Central memory CD8-positive, alpha-beta T cell (primary cell): ENCODE measurements at places on chromosomes 12 and 14.

GRCh38 chr14:20988717-20989470 lies 886 bp upstream of the METTL17 start:
- peaks cover 27% of the 10 kb centered on the region for H3K4me1 ChIP-seq
- H3K36me3 ChIP-seq, result peaks cover 24% of the 10 kb centered on the region
- no peak overlapping the region for H3K27ac ChIP-seq
- no peak for DNase-seq

DNA sequence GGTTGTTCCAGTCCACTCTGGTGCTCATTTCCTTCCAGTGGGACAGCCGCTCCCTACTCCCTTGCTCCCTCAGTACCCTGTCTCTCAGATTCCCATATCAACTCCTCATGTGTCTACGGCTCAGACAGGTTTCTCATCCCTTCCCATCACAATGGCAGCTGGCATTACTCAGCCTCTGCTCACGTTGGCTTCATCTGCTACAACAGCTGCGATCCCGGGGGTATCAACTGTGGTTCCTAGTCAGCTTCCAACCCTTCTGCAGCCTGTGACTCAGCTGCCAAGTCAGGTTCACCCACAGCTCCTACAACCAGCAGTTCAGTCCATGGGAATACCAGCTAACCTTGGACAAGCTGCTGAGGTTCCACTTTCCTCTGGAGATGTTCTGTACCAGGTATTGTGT lies 69.9 kb downstream of the RAD52 start:
- peaks cover 5% of the 10 kb centered on the region for H3K4me1 ChIP-seq
- no peak for DNase-seq
- no peak overlapping the region for H3K4me3 ChIP-seq
- H3K27ac ChIP-seq, result no peak overlapping the region

DNA sequence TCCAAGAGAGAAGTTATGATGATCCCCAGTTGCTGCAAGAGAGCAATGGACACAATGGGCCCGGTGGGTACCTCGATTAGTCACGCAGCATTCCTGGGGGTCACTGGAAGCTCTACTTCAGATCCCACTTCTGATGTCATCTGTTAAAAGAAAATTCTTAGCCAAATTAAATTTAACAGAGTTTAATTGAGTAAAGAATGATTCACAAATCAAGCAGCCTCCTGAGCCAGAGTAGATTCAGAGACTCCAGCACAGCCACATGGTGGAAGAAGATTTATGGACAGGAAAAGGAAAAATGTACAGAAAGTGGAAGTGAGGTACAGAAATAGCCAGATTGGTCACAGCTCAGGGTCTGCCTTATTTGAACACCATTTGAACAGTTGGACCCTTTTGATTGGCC lies 107.5 kb downstream of the SPTSSA start:
- H3K4me3 ChIP-seq, result no peak overlapping the region
- no peak for DNase-seq
- H3K4me1 ChIP-seq, result no peaks in the 10 kb centered on the region
- no peak overlapping the region for H3K27ac ChIP-seq
- no peaks in the 10 kb centered on the region for H3K36me3 ChIP-seq
- no peaks in the 10 kb centered on the region for H3K27me3 ChIP-seq

DNA sequence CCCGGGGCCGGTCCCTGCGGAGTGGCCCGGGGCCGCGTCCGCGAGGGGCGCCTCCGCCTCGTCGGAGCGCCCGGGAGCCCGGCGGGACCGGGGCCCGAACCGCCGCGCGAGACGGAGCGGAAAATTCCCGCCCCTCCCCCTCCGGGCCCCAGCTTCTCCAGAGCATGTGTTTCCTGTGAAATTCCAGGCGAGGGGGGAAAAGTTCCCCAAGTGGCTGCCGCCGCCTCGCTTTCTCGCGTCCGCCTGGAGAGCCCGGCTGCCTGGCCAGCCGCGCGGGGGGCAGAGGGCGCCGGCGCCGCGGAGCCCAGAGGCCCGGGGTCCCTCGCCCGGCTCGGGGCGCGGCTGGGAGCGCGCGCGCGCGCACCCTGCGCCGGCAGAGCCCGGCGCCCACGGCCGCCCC lies 904 bp downstream of the CACNA1C start:
- H3K36me3 ChIP-seq, result no peaks in the 10 kb centered on the region
- DNase-seq, result no peak
- no peak overlapping the region for H3K4me3 ChIP-seq
- H3K27ac ChIP-seq, result no peak overlapping the region
- peaks cover 80% of the 10 kb centered on the region for H3K27me3 ChIP-seq
- peaks cover 14% of the 10 kb centered on the region for H3K4me1 ChIP-seq

GRCh38 chr12:28586481-28586880 lies 396.2 kb downstream of the CCDC91 start:
- no peak overlapping the region for H3K27ac ChIP-seq
- no peaks in the 10 kb centered on the region for H3K27me3 ChIP-seq
- no peaks in the 10 kb centered on the region for H3K4me1 ChIP-seq
- no peak for DNase-seq

DNA sequence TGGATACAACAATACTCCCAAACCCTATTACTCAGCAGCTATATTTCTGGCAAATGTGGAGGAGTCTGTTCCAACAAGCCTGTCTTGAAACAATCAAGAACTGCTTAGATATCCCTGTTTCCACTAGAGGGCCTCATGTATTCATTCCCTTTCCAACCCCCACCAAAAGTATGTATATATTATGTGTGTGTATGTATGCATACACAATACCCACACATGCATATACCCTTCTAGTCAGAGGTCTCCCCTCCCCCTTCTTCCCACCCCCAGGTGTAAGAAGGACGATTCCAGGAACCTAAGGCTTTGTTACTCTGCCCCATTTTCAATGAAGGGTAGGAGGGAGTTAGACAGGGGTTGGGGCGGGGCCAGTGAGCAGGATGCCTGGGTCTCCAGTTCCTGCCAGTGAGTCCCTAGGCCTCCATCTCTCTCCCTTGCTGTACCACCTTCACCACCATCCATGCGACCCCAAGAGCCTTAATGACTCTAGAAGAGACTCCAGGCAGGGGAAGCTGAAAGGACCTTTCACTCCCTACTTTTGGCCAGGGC lies at the start of gene DGKA:
Gene DGKA (plus strand): TSS at position 392 of the 546 bp plus-strand sequence. CDS start 5,342 bp downstream, outside the sequence.
- peaks cover 52% of the 10 kb centered on the region for H3K36me3 ChIP-seq
- no peaks in the 10 kb centered on the region for H3K27me3 ChIP-seq
- H3K4me1 ChIP-seq, result peaks cover 81% of the 10 kb centered on the region
- DNase-seq, result no peak
- peak within 1 kb of the TSS; percentile 99 for H3K4me3 ChIP-seq
- H3K27ac ChIP-seq, result peak within 1 kb of the TSS; percentile 99
